ENCODE measurements at places on chromosomes 3 and 15.

DNA sequence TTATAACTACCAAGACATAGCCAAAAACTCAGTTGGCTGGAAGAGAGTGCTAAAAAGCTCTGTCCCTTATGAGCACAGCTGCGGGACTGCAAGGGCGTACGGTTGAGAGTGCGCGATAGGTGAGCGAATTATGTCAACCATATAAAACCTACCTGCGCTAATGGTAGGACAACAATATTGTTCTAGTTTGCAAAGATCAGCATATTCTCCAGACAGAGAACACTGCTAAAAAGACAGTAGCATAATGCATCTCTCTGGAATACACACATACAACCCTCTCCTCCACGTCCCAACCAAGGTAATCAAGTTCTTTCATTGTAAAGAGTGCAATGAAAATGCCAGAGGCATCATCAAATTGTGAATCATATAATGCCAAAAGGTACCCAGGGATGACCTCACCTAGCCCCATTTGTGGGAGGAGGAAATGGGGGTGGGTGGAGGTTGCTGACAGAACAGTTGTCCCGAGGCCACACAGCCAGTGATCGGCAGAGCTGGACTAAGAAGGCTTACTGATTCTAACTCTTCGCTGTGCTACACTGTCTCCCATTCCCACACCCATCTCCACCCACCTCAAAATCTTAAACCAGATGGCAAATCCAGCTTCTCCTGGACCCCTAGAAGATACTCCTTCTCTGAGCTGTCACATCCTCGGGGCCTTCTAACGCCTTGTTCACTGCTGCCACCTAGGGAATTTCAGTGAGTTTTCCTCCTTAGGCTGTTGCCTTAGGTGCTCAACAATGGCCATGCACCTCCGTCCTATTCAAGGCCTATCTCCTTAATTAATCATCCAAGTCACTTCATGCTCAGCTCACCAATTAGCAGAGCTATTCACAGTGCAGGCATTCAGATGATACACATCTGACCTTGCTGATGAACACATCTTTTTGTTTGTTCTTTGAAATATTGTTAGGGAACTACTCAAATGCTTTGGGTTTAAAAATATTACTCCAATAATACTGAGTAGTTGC lies 60.7 kb downstream of the RPL22L1 start:
- DNase-seq = no peak

GRCh38 chr3:31140470-31140869 lies 246.0 kb upstream of the GADL1 start:
- no peak for DNase-seq

DNA sequence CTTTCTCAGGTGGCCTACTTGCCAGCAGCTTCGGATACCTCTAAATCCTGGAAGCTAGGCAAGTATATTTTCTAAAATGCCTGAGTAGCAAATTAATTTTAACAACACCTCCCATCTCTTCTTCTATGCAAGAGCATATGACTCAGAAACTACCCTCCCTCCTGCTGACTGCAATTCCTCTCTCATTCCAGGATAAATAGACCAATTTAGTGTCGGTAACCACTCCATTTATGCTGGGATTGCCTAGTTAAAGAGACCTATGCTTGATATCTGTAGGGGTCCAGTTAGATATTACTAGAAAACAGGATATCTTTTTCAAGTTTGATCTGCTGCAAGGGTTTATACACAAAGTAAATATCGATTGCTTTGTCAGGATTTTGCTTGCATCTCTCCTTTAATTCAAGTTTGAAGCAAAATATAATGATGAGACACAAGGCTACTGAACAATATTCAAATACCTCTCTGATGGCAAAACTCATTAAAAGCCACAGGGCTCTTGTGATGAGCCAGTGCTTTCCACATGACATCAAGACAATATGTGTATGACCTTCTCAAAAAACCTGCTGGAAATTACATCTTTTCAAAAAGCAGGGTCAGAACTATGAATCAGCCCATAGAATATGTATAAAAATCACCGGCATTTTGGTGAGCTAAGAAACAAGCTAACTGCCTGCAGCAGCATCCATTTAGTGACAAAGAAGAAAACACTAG lies 491.6 kb upstream of the NECTIN3 start:
- no peak for DNase-seq

DNA sequence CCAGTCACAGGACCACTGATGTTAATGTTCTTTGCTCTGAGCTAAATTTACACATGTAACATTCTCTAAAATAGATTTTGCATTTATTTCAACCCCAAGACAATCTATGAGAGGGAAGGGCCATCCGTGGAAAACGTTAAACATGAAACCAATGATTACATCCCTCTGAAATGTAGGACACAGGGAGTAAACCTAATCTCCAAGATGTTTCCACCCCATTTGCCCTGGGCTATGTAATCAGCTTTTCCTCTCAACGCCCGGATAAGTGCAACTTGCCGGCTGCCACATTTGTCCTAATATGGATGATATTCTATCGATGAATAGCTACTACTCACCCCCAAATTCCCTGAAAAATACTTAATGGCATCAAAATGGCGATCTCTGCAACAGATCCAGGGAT lies 6.4 kb upstream of the FMN1 start:
- DNase-seq = no peak

GRCh38 chr3:170222647-170223541 lies 670 bp downstream of the PRKCI start:
- peak; percentile 20 for DNase-seq

- no peak for DNase-seq
These were observed 35.2 kb upstream of the GREM1 start for GRCh38 chr15:32682569-32682968.

DNA sequence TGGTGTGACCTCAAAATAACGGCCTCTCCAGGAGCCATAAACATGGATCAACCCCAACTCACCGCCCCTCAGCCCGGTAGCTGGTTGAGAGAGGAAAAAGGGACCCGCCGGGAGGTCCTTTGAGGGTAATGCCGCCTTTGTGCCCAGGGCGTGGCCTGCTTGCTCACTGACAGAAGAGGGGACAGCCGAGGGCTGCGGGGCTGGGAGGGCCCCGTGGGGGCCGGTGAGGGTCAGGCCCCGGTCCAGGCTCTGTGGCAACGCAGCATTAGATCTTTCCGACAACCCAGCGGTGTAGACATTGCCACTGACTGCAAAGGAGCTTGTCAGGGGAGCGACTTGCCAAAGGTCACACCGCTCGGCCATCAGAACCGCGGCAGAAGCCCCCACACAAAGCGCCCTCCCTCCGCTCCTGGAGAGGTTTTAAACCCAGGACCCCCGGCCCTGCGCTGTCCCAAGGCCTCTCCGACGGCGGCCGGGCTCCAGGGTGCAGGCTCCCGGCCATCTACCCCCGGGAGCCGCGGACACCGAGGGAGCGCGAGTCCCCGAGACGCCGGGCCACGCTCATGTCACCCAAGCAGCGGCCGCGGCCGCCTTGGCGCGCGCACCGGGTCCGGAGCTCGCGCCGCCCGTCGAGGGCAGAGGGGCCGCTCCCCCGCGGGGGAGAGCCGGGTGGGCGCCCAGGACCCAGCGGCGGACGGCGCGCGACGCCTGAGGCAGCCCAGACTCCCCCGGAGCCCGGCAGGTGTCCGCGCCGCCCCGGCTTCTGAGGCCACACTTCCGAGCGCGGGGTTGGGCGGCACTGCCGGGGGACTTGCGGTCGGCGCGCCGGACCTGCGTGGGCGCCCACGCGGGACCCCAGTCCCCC lies 975 bp downstream of the PCSK6 start:
- no peak for DNase-seq

DNA sequence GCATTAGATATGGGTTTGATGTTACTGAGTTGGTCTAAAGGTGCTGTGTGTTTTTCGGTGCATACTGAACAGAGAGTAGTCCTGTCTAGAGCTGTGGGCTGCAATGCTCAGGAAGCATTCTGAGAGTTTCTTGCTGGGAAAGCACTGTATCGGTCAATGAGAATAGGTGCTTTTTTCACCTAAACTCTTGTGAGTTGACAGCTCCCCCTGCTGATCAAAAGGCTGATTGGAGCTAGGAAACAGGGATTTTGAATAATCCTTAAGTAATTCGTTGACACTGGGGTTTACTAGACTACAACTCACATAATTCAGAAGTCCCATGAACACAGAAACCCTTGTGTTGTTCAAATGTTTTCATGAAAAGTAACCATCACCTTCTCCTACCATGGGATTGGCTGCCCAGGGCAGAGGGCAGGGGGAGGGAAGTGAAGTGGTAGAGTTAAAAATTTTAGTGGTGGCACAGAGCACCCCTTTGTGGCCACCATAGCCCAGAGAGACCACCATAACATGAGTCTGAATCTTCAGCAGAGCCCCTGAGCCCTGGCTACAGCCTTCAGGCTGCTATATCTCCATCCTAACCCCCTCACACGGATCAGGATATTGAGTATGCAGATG lies 13.0 kb upstream of the MANF start:
- no peak for DNase-seq

DNA sequence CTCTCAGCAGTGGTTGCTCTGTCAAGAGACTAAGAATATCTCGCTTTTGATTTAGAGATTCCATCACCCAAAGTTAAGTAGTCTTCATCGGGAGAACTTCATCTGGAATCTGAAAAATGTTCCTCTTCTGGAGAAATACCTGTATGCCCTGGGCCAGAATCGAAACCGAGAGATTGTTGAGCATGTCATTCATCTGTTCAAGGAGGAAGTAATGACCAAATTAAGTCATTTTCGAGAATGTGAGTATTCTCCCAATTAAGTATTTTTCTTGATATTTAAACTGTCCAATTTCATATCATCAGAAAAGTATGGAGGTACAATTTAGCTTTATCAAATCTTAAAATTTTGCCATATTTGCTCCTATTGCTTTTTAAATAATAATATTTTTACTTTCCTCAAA lies 12.9 kb upstream of the PSMA4 start:
- no peak for DNase-seq

DNA sequence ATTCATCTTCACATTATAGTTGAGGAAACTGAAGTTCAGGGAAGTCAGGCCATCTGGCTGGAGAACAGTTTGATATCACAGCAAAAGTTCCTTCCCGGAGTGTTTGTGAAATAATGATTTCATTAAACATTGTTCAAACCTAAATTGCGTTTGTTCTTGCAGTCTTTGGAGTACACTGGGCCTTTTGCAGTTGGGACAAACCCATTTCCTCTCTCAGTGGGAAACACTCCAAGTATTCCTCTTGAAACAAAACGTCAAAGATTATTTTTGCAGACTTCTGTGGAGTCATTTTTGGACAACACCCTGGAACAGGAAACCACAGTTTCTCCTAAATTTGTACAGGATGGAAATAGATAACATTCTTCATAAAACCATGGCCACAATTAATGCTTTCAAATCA lies 287.5 kb downstream of the PTPRG start:
- DNase-seq = no peak

DNA sequence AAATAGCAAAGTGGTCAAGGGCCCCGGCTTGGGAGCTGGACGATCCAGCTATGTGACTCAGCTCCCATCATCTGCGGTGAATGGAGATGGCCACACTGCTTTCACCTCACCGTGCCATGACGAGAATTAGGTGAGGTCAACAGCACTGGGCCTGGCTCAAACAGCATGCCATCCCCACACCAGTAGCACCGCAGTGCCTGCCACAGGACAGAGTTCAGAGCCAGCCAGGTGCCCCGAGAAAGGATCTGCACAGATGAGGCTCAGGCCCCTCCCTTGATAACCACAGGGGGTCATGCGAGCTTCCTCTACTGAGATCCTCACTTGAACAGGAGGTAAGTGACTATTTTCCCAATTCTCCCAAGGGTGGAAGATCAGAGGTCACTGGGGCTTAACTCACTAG lies 29.4 kb downstream of the ZXDC start:
- DNase-seq = no peak

GRCh38 chr3:113878403-113878802 lies 39.8 kb downstream of the GRAMD1C start:
- DNase-seq = no peak

GRCh38 chr3:69241769-69242168 lies 119.4 kb upstream of the LMOD3 start:
- no peak for DNase-seq

DNA sequence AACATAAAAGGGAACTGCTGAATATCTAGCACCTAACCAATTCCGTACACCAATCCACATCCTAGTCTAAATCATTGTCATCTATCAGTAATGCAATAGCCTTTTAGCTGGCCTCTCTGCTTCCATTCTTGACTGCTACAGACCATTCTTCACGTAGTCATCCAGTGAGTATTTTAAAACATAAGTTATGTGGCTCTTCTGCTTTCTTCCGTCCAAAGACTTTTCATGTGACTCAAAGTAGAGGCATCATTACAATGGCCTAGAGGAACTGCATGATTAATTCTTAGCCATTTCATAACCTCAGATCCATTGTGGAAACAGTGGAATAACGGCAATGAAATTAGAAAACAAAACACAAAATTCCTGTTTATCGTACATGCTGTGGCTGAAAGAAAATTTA lies 88.9 kb upstream of the CBLB start:
- no peak for DNase-seq

- no peak for DNase-seq
These were observed 97.4 kb upstream of the RNU6-1 start for GRCh38 chr15:67937153-67937761.
